ENCODE measurements at places on chromosomes 13 and 19. TPM values are rescaled to one million over a fixed set of nuclear protein-coding genes. Genes with fewer than 3 reads are reported as not detected.

GRCh38 chr19:50377517-50377916 lies 1.3 kb downstream of the NR1H2 start:
- peak overlapping the region; percentile 100 for H3K4me3 ChIP-seq
- H3K36me3 ChIP-seq: peaks cover 23% of the 10 kb centered on the region
- peaks cover 19% of the 10 kb centered on the region for H3K4me1 ChIP-seq
- peak overlapping the region; percentile 24 for H3K27ac ChIP-seq

GRCh38 chr19:55451965-55452748 lies 9.1 kb upstream of the SHISA7 start:
- peaks cover 27% of the 10 kb centered on the region for H3K27me3 ChIP-seq
- no peak overlapping the region for H3K27ac ChIP-seq
- H3K36me3 ChIP-seq: peaks cover 17% of the 10 kb centered on the region
- H3K4me1 ChIP-seq: peaks cover 12% of the 10 kb centered on the region
- no peak for DNase-seq

- no peaks in the 10 kb centered on the region for H3K27me3 ChIP-seq
- peaks cover 2% of the 10 kb centered on the region for H3K4me1 ChIP-seq
- no peaks in the 10 kb centered on the region for H3K36me3 ChIP-seq
- H3K27ac ChIP-seq: no peak overlapping the region
Observed at GRCh38 chr13:38166116-38166515, 183.5 kb upstream of the UFM1 start.

DNA sequence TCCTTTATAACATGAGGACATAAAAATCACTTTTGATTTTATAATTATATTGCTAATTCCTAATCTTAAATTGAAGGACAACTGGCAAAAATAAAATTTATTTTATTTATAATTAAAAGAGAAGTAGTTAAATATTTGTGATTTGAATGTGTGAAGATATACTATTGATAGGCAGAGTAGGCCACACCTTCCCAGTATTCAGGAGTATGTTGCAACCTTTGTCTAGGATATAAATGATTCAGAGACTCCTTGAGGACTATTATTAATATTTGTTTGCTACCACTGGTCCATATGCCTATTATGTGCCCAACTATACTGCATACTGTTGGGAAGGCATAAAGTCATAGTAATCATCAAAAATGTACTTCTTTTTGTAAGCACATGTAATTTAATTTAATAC lies 94.2 kb downstream of the CDADC1 start:
- H3K27me3 ChIP-seq: no peaks in the 10 kb centered on the region
- peaks cover 7% of the 10 kb centered on the region for H3K4me1 ChIP-seq
- H3K36me3 ChIP-seq: no peaks in the 10 kb centered on the region

DNA sequence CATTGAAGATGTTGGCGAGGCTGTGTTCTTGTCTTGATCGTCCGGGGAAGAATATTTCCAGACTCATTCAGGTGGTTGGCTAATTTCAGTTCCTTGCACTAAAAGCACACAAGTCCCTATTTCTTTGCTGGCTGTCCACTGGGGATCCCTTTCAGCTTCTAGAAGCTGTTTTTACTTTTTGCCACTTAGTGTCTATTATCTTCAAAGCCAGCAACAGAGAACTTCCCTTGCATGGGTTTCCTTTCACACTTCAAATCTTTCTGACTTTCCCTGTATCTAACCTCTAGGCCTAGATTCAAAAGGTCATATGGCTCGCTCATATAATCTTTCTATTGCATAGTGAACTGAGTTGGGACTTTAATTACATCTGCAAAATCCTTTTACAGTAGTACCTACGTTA lies 215.3 kb upstream of the PCDH9 start:
- no peak overlapping the region for H3K4me3 ChIP-seq
- no peak overlapping the region for H3K27ac ChIP-seq
- H3K27me3 ChIP-seq: no peaks in the 10 kb centered on the region
- H3K4me1 ChIP-seq: no peaks in the 10 kb centered on the region
- H3K36me3 ChIP-seq: no peaks in the 10 kb centered on the region

The CACNA1A gene
- total RNA-seq: 0.33 TPM

The LHB gene
- total RNA-seq: not detected

Measured in activated naive CD4-positive, alpha-beta T cell treated with anti-CD3 and anti-CD28 coated beads for 36 hours (primary cell).